CD4-positive, CD25-positive, alpha-beta regulatory T cell (primary cell): ENCODE measurements at places on chromosomes 7 and 10.

DNA sequence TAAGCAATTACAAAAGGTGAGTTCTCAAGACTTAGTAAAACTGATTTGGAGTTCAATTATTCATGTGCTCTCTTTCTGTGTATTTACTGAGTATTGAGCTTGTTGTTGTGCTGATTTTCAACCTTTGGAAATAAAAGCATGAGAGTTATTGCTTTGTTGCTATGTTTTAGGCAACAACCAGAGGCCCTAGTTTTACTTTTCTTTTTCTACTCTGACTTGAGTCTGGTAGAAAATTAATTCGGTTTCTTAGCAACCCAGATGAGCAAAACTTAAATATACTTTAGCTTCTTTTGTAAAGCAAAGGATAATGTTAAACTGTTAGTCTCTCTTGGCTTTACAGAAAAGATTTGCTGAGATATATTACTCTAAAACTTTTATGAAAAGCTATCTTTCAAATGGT lies 66.4 kb upstream of the SCIN start:
- no peak for DNase-seq

GRCh38 chr7:16067711-16068110 lies 353.6 kb downstream of the CRPPA start:
- no peak for DNase-seq

GRCh38 chr7:19377611-19378344 lies 232.6 kb upstream of the FERD3L start:
- DNase-seq, result no peak

GRCh38 chr7:151299940-151300645 lies 41.5 kb upstream of the NUB1 start:
- no peak for DNase-seq

- no peak for DNase-seq
Measured at GRCh38 chr10:87703771-87704170, 44.1 kb downstream of the PAPSS2 start.

DNA sequence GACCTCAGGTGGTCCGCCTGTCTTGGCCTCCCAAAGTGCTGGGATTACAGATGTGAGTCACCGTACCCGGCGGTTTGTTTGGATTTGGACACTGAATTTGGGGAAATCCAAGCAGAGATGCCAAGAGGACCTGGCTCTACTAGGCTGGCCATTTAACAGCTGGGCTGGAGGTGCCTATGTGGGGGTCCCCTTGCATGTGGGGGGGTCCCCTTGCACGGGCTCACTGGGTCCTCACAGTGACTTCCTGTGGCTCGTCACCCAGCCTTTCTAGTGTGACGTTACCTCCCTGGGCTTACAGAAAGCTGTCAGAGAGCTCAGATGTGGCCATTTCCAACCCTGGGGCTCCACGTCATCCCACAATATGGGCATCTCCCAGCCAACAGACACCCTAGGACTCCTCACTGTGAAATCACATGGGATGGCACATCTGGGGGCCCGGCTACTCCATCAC lies 49.3 kb upstream of the GNA12 start:
- DNase-seq, result no peak

DNA sequence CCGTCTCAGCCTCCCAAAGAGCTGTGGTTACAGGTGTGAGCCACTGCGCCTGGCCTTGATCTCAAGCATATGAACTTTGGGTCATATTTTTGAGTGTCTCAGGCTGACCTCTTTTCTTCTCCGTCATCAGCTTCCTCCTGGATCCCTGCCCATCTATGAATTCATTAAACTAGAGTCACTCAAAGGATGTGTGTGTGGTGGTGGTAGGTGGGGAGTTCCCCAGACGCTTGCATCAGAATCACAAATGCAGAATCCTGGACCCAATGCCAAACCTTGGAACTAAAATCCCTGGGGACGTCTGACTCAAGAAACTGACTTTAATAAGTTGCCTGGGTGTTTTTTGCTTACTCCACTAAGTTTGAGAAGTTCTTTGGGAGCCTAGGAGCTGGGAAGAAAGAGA lies 6.7 kb upstream of the CREB5 start:
- no peak for DNase-seq

DNA sequence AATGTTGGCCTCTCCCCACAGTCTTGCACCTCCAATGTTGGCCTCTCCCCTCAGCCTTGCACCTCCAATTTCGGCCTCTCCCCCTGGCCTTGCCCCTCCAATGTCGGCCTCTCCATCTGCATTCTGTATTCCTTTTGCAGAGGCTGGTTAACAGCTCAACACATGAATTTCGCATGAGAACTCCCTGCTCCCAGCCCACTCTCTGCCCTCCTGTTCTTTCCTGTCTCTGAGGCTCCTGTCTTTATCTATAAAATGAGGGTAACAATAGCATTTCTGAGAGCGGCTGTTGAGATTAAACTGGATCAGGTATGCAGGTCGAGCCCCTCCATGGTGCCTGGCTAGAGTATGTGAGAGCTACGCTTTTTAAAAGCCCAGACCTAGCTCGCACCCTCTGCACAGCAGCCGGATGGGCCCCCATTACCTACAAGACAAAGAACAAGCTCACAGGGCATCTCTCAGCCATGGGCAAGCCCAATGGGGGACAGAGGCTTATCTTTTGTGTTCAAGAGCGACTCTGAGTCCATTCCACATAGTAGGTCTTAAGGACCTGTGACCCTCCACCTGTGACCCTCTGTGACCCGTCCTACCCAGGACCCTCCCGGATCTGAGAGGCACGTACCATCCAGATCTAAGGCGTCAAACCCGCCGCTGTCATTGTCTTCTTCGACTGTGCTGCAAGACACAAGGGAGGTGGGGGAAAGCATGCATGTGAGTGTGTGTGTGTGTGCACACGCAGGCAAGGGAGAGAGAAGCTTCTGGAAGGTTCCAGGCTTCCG lies 82.2 kb upstream of the GNA12 start:
- DNase-seq, result no peak

DNA sequence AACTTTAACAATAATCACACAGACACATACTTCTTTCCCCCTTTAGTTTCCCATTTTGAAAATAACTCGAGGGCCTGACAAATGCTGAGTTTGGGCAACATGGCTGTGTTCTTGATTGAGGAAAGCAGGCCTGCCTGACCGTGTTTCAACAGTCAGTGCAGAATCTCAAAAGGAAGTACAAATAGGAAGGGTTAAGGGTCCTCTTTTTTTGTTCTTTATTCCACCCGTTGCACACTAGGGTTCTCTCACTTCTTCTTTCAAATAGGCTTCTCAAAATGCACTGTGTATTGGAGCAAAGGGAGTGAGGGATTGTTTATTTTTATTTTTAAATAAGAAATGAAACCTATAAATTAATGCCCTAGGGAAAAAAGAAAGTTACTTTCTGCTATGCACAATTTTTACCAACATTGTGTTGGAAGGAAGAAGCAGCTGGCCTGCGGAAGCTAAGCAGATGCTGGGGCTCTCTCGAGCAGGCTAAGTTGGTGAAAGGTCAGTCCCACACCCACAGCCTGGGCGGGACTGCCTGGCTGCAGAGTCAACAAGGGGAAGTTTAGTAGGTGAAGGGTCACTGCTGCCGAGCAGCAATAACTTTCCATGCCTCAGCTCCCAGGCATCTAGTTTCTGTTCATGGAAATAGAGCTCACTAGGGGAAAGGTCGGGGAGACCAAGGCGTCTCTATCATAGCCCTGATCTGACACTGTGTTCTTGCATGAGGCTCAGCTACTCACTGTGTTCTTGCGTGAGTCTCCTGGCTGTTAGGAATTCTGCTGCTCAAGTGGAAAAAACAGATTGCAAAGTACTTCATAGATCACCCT lies 12.2 kb upstream of the PDK4 start:
- no peak for DNase-seq

DNA sequence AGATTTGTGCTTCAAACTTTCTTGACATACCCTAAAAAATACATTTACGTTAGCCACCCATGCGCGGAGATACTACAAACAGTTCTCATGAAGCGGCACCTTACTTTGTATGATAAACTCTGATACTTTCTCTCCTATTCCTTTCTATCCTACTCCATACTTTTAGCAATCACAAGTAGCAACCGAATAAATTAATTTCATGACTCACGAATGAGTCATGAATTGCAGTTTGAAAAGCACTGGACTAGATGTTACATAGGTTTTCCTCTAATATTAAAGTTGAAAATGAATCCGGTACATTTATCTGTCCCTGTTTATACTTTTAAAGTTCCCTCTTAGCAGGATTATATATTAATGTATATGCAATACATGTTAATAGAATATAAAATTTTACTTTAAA lies 67.6 kb downstream of the CUBN start:
- DNase-seq, result no peak

- DNase-seq, result no peak
Measured at GRCh38 chr10:13038391-13038790, 36.9 kb upstream of the CCDC3 start.

GRCh38 chr7:104530251-104530650 lies 201.8 kb downstream of the LHFPL3 start:
- no peak for DNase-seq

GRCh38 chr10:71975087-71975870 lies 11.1 kb downstream of the CHST3 start:
- DNase-seq, result no peak

GRCh38 chr10:42866115-42866995 lies 83.8 kb downstream of the BMS1 start:
- peak; percentile 10 for DNase-seq

GRCh38 chr10:130053561-130053960 lies 57.1 kb downstream of the C10orf143 start:
- DNase-seq, result no peak

GRCh38 chr10:122308417-122309141 lies 37.5 kb downstream of the BTBD16 start:
- no peak for DNase-seq

- no peak for DNase-seq
Measured at GRCh38 chr10:47388879-47389278, 4.8 kb upstream of the ZNF488 start.

DNA sequence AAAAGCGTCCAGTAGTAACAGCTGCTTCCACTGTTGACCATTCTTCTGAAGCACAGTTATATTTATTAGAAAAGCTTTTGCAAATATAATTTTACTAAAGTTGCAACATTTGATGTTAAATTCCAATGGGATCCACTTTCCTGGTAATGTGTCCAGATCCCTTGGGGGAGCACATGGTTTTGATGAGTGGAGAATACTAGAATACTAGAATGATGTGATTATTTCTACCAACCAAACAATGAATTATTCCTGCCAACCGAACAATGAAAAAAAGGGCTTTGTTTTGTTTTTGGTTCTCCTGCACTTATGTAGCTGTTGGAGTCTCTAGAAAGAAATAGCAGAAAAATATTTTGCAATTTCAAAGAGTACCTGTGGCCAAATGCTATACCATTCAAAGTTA lies 59.1 kb downstream of the BPGM start:
- DNase-seq, result no peak

- DNase-seq, result no peak
Measured at GRCh38 chr7:125670926-125671572, 741.4 kb upstream of the POT1 start.

GRCh38 chr7:45606931-45607330 lies 32.8 kb downstream of the ADCY1 start:
- DNase-seq, result no peak

DNA sequence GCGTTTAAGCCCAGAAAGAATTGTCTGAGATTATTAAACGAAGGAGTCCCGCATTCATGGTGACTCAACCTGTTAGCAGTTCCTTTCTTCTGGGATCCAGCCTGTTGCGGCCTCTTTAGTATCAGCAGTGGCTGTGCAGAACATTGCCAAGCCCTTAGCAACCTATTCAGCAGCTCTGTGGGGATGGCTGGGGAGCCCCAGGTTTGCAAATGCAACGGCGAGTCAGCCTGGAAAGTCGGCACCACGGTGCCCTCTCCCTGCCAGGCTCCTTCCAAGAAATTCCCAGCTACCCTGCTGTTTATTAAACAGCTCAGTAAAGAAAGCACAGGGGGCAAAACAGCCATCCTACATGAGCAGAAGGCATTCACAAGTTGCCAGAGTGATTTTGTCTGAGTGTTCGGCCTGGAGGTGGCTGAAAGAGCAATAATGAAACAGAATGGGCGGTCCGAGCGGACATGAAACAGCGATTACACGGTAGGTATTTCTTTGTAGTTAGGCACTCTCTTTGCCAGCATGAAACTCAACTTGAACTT lies 198.3 kb downstream of the BAMBI start:
- DNase-seq, result no peak

GRCh38 chr10:47421057-47421952 lies 37.2 kb upstream of the ZNF488 start:
- DNase-seq, result no peak

DNA sequence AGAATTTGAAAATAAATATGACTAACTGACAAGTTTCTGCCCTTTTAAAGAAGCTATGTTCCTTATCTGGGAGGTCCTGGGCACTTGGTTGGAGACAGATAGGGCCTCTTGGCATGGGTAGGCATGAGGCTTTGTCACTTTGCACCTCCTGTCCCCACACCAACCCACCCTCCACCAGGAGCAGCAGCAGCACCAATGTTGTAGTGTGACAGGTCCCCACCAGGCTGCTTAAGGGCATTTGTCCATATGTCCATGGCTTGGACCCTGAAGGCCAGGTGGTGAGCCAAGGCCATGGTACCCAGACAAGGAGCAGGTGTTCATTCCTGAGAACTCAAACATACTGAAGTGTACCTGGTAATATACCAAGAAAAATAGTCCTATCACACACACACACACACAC lies 629.1 kb downstream of the ACTR3B start:
- DNase-seq, result no peak

DNA sequence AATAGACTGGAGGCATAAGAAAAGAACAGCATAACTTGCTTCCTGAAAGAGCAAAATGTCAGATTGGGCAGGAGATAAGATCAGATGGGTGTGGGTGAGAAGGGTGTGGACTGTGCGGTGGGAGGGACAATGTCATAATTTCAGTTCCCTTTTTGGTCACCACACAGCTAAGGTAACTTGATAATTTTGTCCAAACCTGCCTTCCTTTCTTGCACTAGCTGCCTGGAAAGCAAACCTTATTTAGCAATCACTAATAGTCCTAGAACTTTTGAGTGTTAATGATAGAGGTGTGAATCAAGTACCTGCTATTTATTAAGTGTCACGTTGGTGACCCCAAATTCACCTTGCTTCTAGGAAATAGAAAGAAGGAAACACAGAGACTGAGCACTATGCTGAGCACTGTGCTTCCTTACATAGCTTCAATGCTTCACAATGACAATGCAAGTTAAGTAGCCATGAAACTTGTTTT lies 72.4 kb upstream of the SP4 start:
- peak; percentile 94 for DNase-seq

DNA sequence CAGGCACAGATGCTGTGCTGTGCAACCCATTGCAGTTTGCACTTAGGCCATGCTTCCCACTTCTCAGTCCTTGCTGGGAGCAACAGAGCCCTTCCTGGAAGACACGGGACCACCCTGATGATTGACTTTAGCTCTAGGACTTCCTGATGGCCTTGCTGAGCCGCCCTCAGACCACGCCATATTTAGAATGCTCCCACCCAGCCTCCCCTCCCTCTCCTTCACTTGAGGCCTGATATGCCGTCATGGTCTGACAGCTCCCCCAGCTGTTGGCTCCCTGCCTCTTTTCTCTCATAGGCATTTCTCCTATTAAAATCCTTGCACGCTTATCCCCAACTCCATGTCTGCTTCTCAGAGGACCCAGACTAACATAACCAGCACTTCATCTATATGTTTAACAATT lies 29.4 kb upstream of the GATAD1 start:
- no peak for DNase-seq
